ENCODE measurements at places on chromosomes 12 and 14.

DNA sequence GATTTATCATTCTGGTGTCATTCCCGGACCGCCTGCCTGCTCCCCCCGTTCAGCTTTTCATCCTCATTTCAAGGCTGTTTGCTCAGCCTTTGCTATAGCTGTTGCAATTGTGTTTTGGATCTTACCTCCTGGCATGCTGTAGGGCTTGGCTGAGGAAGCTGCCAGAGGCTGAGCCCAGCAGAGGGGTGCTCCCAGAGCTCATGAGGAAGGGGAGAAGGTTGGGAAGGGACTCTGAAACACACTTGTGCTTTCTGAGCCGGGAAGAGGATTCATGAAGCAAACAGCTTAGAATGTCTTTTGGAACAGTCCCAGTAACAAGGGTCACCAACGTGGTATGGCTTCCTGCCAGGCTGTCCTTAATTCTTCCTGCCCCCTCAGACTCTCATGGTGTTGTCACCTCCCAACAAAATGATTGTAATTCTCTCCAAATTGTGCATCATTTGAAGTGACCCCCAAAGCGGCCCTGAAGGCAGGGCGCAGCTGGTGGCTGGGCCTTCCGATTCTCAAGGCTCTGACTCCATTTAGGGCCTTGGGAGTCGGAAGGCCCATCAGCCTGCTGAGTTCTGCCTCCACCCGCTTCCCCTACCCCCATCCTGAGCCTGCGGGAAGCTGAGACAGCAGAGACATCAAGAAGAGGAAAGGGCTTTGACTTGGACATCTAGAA, 111.9 kb upstream of the ARHGAP5 start:
- no peak for DNase-seq

- no peak for DNase-seq
These were observed 455.8 kb downstream of the PCNX1 start for GRCh38 chr14:71362920-71363584.

GRCh38 chr12:113129664-113130456, 5.7 kb downstream of the RASAL1 start:
- DNase-seq = no peak

DNA sequence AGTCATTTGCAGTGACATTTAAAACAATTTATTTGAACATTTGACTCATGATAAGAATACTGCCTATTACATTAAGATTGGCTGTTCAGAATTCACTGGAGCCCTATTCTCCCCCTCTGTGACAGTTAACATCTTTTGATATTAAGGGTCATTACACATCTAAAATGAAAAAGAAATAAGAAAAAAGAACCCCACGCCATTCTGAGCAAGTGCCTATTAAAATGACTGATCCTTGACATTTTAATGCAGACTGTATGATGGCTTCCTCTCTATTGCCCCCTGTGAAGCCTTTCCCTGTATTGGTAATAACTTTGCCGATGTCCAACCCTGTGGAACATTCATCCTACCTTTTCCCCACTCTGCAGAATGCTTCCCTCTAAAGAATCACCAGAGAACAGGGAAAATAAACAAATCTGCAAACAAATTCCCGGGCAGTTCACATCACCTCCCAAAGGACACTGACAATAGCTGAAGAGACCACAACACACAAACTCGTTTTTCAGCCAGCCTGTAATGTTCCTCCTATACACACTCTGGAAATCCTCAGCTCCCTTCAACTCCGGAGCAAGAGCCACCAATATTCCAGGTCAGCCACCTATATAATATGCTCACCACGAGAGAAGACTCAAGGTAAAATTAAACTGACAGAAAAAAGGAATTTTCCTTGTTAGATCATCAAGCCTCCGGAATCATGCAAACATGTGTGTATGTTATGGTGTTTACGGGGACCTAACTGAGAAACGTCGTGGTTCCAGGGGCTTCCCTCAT, 2.1 kb downstream of the NIN start:
- no peak for DNase-seq

DNA sequence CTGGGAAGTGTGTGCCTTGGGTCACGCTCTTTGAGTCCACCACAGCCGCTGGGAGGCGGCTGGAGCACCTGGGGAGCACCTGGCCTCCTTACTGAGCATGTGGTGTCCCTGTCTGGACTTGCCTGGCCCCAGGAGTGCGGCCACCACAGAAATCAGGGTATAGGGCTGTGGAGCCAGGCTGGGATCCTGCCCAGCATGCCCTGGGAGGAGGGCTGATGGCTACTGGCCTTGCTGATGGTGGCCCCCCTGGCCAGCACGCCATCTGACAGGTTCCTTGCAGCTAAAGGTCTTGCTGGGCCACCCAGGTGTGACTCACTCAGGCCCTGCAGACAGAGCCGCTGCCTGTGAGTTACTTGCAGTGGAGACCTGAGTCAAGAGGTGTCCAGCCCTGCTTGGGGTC, 6.0 kb downstream of the ULK1 start:
- DNase-seq = no peak

DNA sequence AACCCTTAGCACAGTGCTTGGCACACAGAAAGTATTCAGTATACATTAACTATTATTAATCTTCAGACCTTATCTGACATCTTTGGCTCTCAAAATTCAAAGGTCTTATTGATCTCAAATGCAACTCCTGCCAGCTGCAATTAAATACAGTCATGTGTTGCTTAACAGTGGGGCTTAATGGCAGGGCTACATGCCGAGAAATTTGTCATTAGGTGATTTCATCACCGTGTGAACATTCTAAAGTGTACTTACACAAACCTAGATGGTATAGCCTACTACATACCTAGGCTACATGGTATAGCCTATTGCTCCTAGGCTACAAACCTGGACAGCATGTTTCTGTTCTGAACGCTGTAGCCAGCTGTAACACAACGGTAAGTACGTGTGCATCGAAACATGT, 156.3 kb upstream of the TMCC3 start:
- no peak for DNase-seq

GRCh38 chr12:57897286-57897974, 43.9 kb upstream of the ATP23 start:
- no peak for DNase-seq

- DNase-seq = no peak
These were observed 277.9 kb downstream of the MED13L start for GRCh38 chr12:115999582-115999981.

DNA sequence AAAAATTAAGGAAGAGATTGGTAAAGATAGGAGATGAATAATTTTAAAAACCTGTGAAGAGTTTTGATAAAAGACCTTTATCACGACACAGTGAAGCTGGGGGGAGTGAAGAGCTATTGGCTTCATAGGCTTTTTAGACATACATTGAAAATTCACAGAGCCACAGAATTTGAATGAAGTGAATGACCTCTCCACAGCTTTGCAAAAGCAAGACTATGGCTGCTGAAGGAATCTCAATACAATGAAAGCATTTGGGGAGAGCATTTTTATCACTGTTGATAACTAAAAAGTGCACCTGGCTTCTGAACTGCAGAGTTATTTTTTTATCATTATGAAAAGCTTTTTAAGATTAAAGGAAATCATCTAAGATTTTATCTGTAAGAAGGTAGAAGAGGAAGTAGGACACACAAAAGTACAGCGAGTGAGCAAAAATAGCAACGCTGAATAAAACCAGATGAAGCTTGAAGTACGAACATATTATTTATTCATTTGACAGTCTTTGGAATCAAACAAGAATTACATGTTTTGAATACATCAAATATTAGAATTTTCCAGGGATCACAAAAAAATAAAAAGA, 317.5 kb downstream of the KCNC2 start:
- no peak for DNase-seq

GRCh38 chr12:104166465-104166864, 28.5 kb upstream of the NFYB start:
- no peak for DNase-seq

GRCh38 chr14:98944989-98945388, 327.0 kb downstream of the BCL11B start:
- no peak for DNase-seq

DNA sequence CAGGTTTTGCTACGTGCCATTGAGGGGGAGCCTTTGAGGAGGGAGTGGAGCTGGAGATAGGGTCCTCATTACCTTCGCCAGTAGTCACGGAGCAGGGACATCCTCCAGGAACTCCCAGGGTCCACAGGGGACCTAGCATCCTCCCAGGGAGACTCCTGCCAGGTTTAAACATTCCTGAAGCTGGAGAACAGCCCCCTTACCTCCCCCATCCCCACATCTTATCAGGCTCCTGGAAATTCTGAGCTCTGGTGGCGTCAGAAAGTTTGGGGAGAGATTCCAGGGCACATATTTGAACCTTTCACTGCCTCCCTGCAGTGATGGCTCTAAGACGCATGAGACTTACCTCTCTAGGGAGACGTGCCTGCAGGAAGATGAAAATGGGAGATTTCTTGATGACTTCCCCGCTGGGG, 192.3 kb upstream of the GSC start:
- no peak for DNase-seq
